ENCODE measurements at places on chromosomes 4 and X. TPM values are rescaled to one million over a fixed set of nuclear protein-coding genes. Genes with fewer than 3 reads are reported as not detected.

Gene BCORL1
- total RNA-seq, result 8.1 TPM

Gene APLN
- total RNA-seq, result 1.2 TPM

Gene UGT2B10
- total RNA-seq, result 290 TPM

Gene ITGB1BP2
- total RNA-seq, result 1.0 TPM

Gene XKRX
- 0.05 TPM for total RNA-seq

Gene GLOD5
- total RNA-seq, result 3.1 TPM

Gene DTHD1
- 0.05 TPM for total RNA-seq

Gene CXCL13
- 52.3 TPM for total RNA-seq

Data from left lobe of liver (tissue), 2 donors.